Naive thymus-derived CD8-positive, alpha-beta T cell (primary cell): ENCODE measurements at places on chromosomes 2 and 18. TPM values are rescaled to one million over a fixed set of nuclear protein-coding genes. Genes with fewer than 3 reads are reported as not detected.

- no peak overlapping the region for H3K4me3 ChIP-seq
- no peaks in the 10 kb centered on the region for H3K36me3 ChIP-seq
- no peak for DNase-seq
Observed at GRCh38 chr2:119486886-119487285, 37.4 kb downstream of the SCTR start.

- H3K36me3 ChIP-seq = no peaks in the 10 kb centered on the region
- no peak overlapping the region for H3K27ac ChIP-seq
- no peaks in the 10 kb centered on the region for H3K4me1 ChIP-seq
- no peak overlapping the region for H3K4me3 ChIP-seq
- no peak for DNase-seq
- no peaks in the 10 kb centered on the region for H3K27me3 ChIP-seq
Observed at GRCh38 chr18:52451851-52452250, 111.9 kb downstream of the DCC start.

- H3K4me3 ChIP-seq = no peak overlapping the region
- no peaks in the 10 kb centered on the region for H3K27me3 ChIP-seq
- DNase-seq = no peak
- no peak overlapping the region for H3K27ac ChIP-seq
- no peaks in the 10 kb centered on the region for H3K4me1 ChIP-seq
Observed at GRCh38 chr18:31626409-31626808, 34.7 kb downstream of the TTR start.

- no peaks in the 10 kb centered on the region for H3K27me3 ChIP-seq
- H3K4me1 ChIP-seq = no peaks in the 10 kb centered on the region
- DNase-seq = no peak
- no peak overlapping the region for H3K27ac ChIP-seq
- no peak overlapping the region for H3K4me3 ChIP-seq
- no peaks in the 10 kb centered on the region for H3K36me3 ChIP-seq
Observed at GRCh38 chr2:14572633-14573032, 59.9 kb upstream of the LRATD1 start.

DNA sequence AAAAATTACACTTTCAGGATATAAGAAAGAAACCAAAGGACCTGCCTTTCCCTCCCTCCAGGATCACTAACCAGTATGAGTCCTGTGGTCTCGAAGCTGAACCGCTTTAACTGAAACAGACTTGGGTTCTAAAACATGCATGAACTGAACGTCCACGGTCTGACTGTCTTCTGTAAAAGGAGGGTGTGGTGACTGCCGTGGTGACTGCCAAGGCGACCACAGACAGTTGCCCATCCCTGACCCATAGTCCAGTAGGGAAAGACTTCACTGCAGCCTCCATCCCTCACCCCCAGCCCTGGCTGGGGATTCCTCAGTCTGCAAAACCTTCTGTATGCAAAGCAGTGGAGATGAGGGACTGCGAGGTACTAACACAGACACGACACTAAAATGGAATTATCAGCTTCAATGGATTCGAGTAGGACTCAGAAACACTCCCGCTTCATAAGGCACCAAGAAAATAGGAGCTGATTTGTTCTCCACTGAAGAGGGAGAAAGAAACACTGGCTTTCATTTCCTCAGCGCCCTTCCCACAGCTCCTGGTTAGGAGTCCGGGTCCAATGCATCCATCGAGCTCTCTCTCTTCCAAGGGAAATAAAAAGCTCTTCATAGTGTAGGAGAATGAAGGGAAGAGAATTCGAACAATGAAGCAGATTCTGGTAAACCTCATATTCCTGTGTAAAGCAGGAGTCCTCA, 197.2 kb downstream of the HDAC4 start:
- H3K27ac ChIP-seq = peak overlapping the region; percentile 58
- H3K4me3 ChIP-seq = no peak overlapping the region

DNA sequence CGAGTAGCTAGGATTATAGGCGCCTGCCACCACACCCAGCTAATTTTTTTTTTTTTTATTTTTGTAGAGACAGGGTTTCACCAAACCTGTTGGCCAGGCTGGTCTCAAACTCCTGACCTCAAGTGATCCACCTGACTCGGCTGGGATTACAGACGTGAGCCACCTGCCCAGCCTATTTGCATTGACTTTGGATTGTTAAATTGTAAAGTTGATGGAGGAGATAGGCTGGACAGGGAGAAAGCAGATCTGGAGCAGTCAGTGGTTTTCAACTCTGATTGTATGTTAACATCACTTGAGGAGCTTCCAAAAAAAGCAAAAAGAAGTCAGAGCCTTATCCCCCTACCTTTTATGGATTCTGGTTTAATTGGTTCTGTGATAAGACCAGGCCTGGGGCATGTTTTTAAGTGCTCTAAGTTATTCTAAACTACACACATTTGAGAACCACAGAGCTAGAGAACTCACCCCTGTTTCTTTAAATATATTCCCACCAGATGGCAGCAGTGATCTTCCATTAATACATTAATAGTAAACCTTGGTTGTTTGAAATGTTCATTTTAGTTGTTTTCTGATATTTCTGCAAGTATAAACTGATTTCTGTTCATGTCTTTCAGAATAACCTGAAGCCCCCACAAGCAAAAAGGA, 7.5 kb downstream of the C2orf49 start:
- peaks cover 8% of the 10 kb centered on the region for H3K4me1 ChIP-seq
- no peak overlapping the region for H3K4me3 ChIP-seq
- no peak for DNase-seq
- H3K27ac ChIP-seq = no peak overlapping the region
- no peaks in the 10 kb centered on the region for H3K27me3 ChIP-seq

- peaks cover 1% of the 10 kb centered on the region for H3K27me3 ChIP-seq
- H3K4me3 ChIP-seq = no peak overlapping the region
- no peaks in the 10 kb centered on the region for H3K4me1 ChIP-seq
- no peak overlapping the region for H3K27ac ChIP-seq
- no peaks in the 10 kb centered on the region for H3K36me3 ChIP-seq
Observed at GRCh38 chr18:38868757-38869156, 1303.2 kb upstream of the CELF4 start.

GRCh38 chr2:130328710-130329109, 14.0 kb upstream of the IMP4 start:
- H3K4me3 ChIP-seq = no peak overlapping the region
- H3K27me3 ChIP-seq = peaks cover 42% of the 10 kb centered on the region
- H3K36me3 ChIP-seq = no peaks in the 10 kb centered on the region
- DNase-seq = no peak

DNA sequence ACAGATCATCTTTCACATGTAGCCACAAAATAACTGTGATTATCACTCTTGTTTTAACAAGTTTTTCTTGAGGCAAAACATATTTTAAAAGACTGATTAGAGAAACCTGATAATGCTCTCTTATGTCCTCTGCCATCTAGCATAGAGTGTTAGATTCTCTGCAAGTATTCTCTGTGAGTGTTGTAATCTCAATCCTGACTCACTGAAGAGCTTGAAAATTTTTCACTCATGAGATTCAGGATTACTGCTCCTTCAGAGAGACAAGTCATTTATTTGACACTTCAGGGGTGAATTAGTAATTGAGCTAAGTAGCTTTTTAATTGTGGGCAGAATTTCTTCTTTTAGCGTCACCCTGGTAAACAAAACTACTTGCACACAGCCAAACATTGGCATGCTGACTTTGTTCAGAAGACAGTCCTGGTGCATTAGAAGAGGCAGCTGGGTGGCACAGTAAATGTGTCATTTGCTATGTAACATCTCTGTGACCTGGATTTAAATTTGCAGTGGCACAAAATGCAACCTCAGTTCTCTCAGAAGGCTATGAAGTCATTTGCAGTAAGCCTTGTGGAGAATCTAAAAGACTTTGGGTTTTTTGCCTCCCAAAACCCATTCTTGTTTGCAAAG, 172.9 kb downstream of the LRP1B start:
- DNase-seq = no peak
- H3K27me3 ChIP-seq = no peaks in the 10 kb centered on the region
- H3K27ac ChIP-seq = no peak overlapping the region
- no peak overlapping the region for H3K4me3 ChIP-seq
- H3K4me1 ChIP-seq = no peaks in the 10 kb centered on the region

DNA sequence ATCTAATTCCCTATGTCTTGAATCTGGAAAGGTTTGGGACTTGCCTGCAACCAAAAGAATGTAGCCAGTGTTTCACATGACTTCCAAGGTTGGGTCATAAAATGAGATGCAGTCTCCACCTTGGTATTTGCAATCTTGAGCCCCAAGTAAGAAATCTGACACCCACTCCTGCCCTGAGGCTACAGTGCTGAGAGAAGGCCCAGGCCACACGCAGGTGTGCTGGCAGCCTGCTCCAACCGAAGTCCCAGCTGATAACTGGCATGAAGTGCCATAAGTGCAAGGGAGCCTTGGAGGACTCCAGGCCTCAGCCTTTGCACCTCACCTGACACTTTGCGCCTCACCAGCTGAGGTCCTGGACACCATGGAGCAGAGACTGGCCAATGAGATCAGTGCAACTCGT, 182.7 kb downstream of the ANAPC1 start:
- H3K4me1 ChIP-seq = peaks cover 8% of the 10 kb centered on the region
- H3K27me3 ChIP-seq = no peaks in the 10 kb centered on the region
- no peak overlapping the region for H3K4me3 ChIP-seq
- H3K36me3 ChIP-seq = no peaks in the 10 kb centered on the region

DNA sequence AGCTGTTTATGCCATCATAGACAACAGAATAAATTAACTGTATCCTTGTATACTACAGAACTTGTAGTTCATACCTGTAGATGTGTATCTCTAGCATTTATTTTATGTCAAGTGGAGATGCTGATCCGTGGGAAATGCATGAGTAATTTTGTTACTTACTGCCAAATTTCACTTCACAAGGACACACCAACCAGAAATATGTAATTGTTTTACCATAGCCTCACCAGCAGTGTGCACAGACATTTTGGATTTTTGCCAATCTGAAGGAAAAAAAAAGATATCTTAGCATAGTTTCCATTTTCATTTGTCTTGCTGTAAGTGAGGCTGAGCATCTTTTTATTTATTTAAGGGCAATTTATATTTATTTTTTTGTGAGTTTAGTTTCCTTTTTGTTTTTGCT, 265.1 kb upstream of the OSR1 start:
- no peaks in the 10 kb centered on the region for H3K4me1 ChIP-seq
- H3K27me3 ChIP-seq = peaks cover 9% of the 10 kb centered on the region
- no peak for DNase-seq

DNA sequence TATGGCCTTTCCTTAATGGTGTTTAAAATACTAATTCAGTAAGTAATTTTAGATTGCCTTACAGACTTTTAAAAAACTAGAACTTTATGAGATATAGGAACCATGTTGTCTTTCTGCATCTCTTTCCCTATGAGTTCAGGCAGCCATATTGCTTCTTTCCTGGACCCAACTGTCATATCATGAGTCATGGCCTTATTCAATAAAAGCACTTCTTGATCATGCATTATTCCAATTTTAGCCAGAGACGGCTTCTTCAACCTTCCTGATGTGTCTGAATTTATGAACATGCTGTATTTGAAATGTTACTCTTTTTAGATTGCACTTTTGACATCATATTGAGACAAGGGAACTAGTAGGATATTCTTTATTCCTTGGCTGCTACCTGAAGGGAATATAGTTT, 65.4 kb upstream of the MAP3K20 start:
- DNase-seq = no peak
- H3K4me3 ChIP-seq = no peak overlapping the region
- no peaks in the 10 kb centered on the region for H3K4me1 ChIP-seq
- no peaks in the 10 kb centered on the region for H3K36me3 ChIP-seq
- no peak overlapping the region for H3K27ac ChIP-seq

GRCh38 chr2:230900336-230900995, 24.6 kb downstream of the GPR55 start:
- H3K4me3 ChIP-seq = no peak overlapping the region
- DNase-seq = no peak
- no peaks in the 10 kb centered on the region for H3K27me3 ChIP-seq

DNA sequence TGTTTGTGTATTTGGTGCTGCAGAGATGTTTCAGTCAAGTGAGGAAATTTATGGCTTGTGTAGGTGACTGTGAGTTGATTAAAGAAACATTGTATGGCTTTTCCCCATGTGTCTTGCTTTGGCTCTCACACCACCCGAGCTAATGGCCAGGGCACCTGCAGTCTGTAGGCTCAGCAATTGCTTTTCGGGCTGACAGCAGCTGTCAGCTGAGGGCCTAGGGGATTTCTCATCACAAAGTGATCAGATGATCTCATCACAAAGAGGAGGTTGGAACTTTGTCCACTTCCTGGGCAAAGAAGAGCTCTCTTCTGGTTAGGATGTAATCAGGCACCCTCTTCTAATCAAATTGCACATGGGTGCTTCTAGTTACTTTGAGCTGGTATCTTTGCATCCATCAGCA, 632.2 kb downstream of the SLC4A3 start:
- no peak overlapping the region for H3K27ac ChIP-seq
- no peaks in the 10 kb centered on the region for H3K27me3 ChIP-seq
- no peaks in the 10 kb centered on the region for H3K36me3 ChIP-seq
- H3K4me3 ChIP-seq = no peak overlapping the region

- H3K27me3 ChIP-seq = no peaks in the 10 kb centered on the region
- H3K27ac ChIP-seq = no peak overlapping the region
- H3K4me1 ChIP-seq = peaks cover 2% of the 10 kb centered on the region
- no peak overlapping the region for H3K4me3 ChIP-seq
- peaks cover 13% of the 10 kb centered on the region for H3K36me3 ChIP-seq
- DNase-seq = no peak
Observed at GRCh38 chr2:196963043-196963442, 36.5 kb upstream of the PGAP1 start.

GRCh38 chr2:25041928-25042320, at the start of gene EFR3B:
Gene EFR3B (plus strand): TSS chr2:25042076. CDS start chr2:25042313, 237 bp downstream.
- no peak within 1 kb of the TSS for H3K27ac ChIP-seq
- DNase-seq = peak; percentile 89
- no peaks in the 10 kb centered on the region for H3K36me3 ChIP-seq
- peaks cover 25% of the 10 kb centered on the region for H3K4me1 ChIP-seq

DNA sequence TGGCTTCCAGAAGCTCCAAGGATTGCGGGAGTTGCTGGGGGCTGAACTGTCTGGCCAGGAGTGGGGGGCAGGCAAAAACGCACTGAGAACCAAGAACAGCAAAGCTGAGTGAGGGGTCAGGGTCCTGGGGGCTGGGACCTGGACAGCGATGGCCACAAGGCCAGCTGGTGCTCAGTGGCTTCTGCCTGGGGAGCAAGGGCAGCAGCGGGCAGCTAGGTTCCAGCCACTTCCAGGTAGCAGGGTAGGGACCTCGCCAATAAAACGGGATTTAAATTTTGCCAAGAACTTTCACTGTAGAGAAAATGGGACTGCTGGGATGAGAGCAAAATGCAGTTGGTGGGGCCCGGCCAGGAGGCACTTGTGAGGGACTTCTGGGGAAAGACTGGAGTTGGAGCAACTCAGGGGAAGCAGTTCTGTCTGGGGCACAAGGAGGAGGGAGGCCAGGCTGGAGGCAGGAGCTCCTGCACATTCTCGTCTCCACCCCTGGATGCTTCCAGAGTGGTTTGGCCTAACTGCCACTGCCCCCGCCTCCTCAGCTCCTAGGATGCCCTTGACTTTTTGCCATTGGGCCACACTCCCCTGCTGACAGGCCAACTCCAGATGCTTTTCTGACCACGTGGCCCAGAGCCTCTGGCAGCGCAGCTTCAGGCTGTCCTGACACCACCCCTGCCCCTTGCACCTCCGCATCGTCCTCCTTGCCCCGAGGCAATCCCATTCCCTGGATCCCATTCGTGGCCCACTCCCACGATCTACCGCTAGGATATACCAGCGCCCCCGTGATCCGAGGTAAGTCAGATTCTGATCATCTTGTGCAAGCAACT, 5.5 kb upstream of the CCDC74A start:
- peaks cover 2% of the 10 kb centered on the region for H3K4me1 ChIP-seq
- H3K27ac ChIP-seq = no peak overlapping the region
- no peaks in the 10 kb centered on the region for H3K27me3 ChIP-seq
- DNase-seq = no peak
- no peak overlapping the region for H3K4me3 ChIP-seq

The ZNG1B gene
- total RNA-seq = 47.6 TPM

The RAB6C gene
- total RNA-seq = not detected

The CASP10 gene
- 48.1 TPM for total RNA-seq

The CYP26B1 gene
- total RNA-seq = not detected
